ENCODE measurements at places on chromosomes 5 and 9.

- DNase-seq, result no peak
These were observed 370.9 kb upstream of the WWC1 start for GRCh38 chr5:167920589-167920988.

- DNase-seq, result no peak
These were observed 45.5 kb upstream of the CDC42SE2 start for GRCh38 chr5:131218392-131218791.

- DNase-seq, result peak; percentile 83
These were observed 49.0 kb downstream of the PSD2 start for GRCh38 chr5:139844472-139845145.

- peak; percentile 91 for DNase-seq
These were observed 218.7 kb downstream of the TRPM3 start for GRCh38 chr9:70902692-70903131.

GRCh38 chr5:116908537-116908936, 333.9 kb upstream of the SEMA6A start:
- DNase-seq, result no peak

- DNase-seq, result no peak
These were observed 97.9 kb downstream of the CDH6 start for GRCh38 chr5:31291323-31291854.

DNA sequence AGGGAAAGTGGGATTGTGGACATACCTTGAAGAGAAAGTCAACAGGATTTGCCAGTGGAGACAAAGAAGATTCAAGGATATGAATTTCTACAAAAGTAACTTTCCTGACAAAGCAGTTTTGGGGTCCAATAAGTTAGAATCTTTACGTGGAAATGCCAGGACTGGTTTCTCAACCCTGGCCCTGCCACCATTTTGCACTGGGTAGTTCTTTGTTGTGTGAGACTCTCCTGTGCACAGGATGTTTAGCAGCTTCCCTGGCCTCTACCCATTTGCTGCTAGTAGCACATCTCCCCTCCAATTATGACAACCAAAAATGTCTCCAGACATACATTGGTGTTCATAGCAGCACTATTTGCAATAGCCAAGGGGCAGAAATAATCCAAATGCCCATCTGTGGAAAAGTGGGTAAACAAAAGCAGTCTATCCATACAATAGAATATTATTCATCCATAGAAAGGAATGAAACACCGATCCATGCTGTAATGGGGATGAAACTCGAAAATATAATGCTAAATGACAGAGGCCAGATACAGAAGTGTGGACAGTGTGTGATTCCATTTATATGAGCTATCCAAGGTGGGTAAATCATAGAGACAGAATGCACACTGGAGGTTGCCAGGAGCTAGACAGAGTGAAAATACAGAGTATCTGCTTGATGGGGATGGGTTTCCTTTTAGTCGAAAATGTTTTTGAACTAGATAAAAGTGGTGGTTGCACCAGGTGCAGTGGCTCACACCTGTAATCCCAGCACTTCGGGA, 91.4 kb downstream of the NSUN2 start:
- DNase-seq, result no peak

DNA sequence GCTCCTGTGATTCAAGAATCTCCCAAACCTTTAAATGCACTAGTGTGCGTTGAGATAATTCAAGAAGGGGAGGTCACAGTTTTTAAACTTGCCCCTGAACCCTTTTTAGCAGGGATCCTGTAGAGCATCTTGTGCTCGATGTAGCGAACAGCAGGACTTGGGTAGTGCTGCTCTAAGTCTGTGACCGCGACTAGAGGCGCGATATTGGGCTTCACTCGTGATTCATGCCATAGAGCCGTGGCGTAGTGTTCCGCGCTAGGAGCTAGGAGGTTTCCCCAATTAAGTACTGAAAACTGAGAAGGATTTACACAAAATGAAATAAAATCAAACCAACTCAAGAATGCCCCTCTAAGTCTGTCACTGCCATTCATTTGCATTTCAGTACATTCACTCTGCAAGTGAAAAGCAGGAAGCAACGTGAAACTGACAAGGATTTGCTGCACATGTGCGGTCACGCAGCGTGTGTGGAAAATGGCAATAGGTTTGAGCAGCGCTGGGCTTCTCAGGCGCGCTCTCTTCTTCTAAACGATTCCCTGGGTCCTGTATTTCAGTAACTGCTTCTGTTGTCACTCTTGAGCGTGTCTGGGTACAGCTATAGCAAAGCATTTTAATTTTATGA, 1135.9 kb upstream of the WWC1 start:
- no peak for DNase-seq

DNA sequence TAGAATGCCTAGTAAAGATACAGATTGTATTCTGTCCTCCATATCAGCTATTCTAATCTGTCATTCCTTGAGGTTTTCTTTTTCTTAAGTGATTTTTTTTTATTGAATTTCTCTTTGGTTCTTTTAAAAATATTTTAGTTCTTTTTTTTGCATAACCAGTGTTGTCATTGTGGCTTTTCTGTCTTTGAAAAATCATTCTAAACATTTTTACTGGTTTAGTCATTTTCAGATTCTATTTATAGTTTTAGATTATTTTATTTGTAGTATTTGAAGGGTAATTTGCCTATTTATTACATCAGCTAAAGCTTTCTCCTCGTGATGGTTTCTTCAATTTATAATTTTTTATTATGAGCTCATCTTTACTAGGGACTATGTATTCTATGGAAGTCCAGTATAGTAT, 78.1 kb downstream of the NDUFAF2 start:
- peak; percentile 60 for DNase-seq

- no peak for DNase-seq
These were observed 335.9 kb upstream of the ISL1 start for GRCh38 chr5:51047369-51047768.

- DNase-seq, result no peak
These were observed 19.7 kb downstream of the CSF2 start for GRCh38 chr5:132093271-132093670.

GRCh38 chr5:127358284-127358683, 67.7 kb downstream of the MEGF10 start:
- peak; percentile 75 for DNase-seq

GRCh38 chr9:84154320-84154719, 173.7 kb downstream of the RMI1 start:
- peak; percentile 78 for DNase-seq

- DNase-seq, result no peak
These were observed 1.1 kb upstream of the IRX1 start for GRCh38 chr5:3594510-3595005.

DNA sequence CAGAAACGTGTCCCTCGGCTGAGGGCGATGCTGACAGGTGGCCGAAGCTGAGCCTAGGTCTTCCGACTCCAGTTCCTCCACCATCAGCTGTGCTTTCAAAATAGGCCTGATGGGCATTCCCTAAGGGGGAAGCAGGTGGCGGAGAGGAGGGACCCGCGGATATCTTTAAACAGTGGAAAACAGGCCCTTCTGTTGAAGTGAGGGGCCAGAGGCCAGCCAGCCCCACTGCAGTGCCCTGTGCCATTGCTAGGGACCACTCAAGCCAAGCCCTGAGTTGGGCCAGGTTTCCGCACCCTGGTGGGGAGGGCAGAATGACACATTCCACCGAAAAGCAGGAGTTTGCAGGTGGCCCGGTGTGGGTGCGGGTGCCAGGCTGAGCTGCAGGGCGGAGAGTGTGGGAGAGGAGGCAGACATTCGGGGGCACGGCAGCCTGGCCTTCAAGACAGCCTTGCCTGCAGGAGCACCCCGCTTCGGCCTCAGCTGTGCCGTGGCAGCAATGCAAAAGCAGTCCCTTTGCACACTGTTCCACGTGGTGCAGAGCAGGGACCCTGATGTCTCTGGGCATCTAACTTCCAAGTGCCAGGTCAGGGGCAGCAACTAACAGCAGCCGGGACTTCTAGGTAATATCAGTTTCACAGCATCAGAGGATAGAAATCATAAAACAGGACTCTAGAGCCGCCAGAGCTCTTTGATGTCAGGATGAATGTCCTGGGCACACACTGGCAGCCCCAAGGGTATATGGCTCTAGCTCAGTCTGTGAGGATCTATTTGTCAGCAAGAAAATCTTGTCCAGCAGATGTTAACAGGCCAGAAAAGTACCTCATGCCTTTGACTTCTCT, 17.2 kb downstream of the HNRNPH1 start:
- DNase-seq, result no peak

- DNase-seq, result peak; percentile 83
These were observed at the start of gene PDCD1LG2 for GRCh38 chr9:5510360-5510931. Gene PDCD1LG2, plus strand, starts transcription at chr9:5510531. Its CDS starts 12,016 bp downstream, at chr9:5522547.

DNA sequence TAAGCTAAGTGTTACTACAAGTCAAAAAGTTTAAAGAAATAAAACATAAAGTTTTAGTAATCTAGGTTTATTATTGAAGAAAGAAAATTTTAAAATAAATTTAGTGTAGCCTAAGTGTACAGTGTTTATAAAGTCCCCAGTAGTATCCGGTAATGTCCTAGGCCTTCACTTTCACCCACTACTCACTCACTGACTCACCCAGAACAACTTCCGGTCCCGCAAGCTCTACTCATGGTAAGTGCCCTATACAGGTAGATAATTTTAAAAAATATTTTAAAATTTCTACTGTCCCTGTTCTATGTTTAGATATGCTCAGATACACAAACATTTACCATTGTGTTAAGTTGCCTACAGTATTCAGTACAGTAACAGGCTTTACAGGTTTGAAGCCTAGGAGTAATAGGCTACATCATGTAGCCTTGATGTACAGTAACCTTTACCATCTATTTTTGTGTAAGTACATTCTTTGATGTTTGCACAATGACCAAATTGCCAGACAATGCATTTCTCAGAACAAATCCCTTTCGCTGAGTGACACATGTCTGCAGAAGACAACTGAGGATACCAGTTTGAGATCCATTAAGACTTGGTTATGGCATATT, 253.6 kb downstream of the TRIM32 start:
- no peak for DNase-seq

DNA sequence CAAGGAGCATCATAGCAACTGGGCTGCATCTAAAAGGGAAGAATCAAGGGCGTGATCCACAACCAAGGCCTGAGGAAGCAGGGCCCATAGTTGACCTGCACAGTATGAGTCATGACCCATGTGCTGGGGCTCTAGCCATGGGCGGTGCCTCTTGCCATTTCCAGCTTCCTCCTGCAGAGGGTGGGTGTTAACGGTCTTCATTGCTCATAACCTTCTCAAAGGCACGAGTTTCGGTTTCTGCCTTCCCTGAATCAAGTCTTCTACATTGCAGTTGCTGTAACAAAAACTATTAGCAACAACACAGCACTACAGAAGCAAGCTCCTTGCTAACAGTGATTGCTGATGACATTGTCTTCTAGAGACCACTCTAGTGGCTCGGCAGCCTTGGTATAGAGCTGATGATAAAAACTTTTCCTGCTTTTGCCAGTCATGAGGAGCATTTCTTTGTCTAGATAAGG, 66.9 kb downstream of the CTSL start:
- peak; percentile 21 for DNase-seq

GRCh38 chr5:179287071-179287470, 58.2 kb downstream of the ADAMTS2 start:
- DNase-seq, result no peak

All from adipocyte (in vitro differentiated cells).